Mesothelial cell of epicardium (in vitro differentiated cells): ENCODE measurements at places on chromosomes 7 and 10.

DNA sequence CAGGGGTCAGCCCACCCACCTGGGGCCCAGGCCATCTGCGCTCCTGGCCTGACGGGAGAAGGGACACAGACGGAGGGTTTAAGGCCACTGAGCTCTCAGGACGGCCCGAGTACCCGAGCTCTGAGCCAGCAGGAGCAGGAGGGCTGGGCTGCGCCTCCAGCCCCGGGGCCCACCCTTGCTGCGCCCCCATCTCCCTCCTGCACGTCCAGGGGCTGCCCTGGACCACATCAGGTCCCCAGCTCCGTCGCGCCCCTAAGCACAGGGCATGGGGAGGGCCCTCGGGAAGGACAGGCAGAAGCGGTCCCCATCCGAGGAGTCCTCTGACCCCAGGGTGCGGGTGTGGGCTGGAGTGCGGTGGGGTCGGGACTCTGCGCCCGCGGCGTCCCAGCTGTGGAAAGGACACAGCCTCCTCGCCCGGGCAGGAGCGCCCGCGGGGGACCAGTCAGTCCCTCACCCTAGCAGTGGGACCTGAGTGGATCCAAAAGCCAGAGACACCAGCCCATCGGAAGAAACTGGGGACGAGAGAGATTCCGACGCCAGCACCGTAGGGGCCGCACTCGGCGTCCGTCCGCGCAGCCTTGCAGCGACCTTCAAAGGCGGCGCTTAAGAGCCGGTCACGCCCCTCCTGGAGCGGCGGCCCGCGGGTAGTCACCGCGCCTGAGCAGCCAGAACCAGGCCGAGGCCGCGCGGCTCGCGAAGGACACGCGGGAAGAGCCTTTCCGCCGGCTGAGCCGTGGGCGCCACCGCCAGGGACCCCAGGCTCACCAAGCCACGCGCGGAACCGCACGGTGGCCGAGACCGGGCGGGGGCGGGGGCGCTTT lies 15.9 kb downstream of the CAMK2B start:
- H3K27ac ChIP-seq = no peak overlapping the region
- H3K36me3 ChIP-seq = no peaks in the 10 kb centered on the region
- H3K27me3 ChIP-seq = peaks cover 27% of the 10 kb centered on the region
- DNase-seq = peak; percentile 68

DNA sequence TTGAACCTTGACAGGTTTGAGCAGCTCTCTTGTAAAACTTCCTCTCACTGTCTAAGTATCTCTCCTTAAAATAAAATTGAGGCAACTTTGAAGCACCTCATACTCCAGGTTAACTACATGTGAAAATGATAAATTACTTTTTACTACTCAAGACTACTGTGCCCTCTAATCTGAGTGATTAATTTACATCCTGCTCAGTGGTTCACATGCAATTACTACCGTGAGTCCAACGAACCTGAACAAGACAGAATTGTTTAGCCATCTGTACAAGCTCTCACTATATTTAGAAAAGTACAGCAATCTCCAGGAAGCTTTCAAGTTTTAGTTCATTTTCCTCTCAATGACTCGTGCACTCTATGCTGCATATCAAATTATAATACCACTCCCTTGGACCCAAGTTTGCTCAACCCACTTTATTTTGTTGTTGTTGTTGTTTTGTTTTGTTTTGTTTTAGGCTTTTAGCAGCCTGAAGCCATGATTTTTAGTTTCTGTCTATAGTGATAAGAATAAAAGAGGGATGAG lies 21.2 kb downstream of the PDE1C start:
- H3K27me3 ChIP-seq = peaks cover 39% of the 10 kb centered on the region
- no peak overlapping the region for H3K27ac ChIP-seq
- H3K4me3 ChIP-seq = no peak overlapping the region
- no peak for DNase-seq

DNA sequence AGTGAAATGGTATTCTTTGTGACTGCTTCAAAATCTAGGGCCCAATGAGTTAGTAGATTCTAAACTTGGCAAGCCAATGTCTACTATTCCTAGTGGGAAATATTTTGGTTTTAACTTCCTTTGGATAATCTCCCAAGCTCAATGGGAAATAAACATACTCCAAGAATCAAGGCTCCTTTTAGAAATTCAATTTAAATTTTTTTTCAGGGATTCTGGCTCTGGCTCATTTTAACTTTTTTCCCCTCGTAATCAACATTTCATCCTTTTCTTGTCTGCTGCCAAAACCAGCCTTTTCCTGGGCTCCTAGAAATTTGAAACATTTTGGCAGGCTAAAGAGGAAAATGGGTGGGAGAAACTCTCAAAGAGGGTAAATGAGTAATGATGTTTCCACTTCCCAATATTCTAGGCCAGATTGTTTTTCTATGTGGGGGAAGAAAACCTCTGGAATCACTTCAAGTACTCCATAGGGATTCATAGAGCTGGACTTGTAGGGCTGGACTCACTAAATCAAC lies 85.6 kb upstream of the AGR3 start:
- H3K27ac ChIP-seq = peak overlapping the region; percentile 30
- no peaks in the 10 kb centered on the region for H3K36me3 ChIP-seq
- no peaks in the 10 kb centered on the region for H3K27me3 ChIP-seq
- no peak overlapping the region for H3K4me3 ChIP-seq

DNA sequence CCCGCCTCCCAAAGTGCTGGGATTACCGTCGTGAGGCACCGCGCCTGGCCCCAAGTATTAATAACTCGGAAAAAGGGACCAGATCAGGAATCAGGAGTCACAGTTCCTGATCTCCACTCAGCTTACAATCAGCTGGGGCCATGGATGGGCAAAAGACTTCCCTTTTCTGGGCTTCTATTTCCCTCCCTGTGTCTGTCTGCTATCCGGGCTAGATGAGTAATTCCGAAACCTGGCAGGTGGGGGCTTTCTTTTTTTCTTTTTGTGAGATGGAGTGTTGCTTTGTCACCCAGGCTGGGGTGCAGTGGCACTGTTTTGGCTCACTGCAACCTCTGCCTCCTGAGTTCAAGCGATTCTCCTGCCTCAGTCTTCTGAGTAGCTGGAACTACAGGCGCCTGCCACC lies 11.6 kb downstream of the RPS24 start:
- H3K36me3 ChIP-seq = peaks cover 4% of the 10 kb centered on the region
- H3K4me3 ChIP-seq = no peak overlapping the region
- H3K4me1 ChIP-seq = peaks cover 40% of the 10 kb centered on the region
- no peak for DNase-seq
- no peaks in the 10 kb centered on the region for H3K27me3 ChIP-seq

DNA sequence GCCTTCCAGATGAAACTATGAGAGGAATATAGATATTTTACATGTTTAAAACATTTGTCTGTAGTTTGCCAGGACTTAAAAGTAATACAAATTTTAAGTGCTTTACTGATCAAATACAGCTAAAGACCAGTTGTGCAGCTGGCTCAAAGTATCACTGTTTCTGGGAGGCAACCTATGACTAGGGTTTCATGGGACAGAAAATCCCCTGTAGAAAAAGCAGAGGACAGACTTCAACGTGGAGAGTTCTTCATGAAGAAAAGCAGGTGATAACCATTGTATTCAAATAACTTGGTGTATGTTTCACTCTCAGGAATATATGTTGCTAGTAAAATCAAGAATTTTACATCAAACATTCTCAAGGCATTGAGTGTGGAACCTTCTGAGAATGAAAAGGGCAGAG lies 40.9 kb downstream of the PTER start:
- DNase-seq = no peak
- H3K27me3 ChIP-seq = no peaks in the 10 kb centered on the region
- H3K4me1 ChIP-seq = peaks cover 4% of the 10 kb centered on the region
- H3K4me3 ChIP-seq = no peak overlapping the region
- no peaks in the 10 kb centered on the region for H3K36me3 ChIP-seq

- no peaks in the 10 kb centered on the region for H3K36me3 ChIP-seq
- H3K27ac ChIP-seq = no peak overlapping the region
- no peak overlapping the region for H3K4me3 ChIP-seq
- no peaks in the 10 kb centered on the region for H3K4me1 ChIP-seq
- no peak for DNase-seq
Observed at GRCh38 chr7:90180649-90181048, 26.4 kb downstream of the STEAP1 start.

DNA sequence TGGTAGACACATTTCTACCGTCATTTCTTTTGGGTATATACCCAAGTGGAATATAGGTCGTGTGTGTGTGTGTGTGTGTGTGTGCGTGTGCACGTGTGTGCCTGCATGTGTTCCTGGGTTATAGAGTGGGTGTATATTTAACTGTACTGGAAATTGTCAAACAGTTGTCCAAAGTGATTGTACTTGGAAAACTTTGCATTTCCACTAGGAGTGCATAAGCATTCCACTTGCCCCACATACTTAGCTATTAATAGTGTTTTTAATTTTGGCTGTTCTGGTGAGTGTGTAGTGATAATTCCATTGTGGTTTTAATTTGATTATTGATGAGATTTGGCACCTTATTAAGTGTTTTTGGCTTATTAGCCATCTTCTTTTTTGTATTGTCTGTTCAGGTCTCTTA lies 25.9 kb downstream of the TRUB1 start:
- no peak for DNase-seq
- H3K36me3 ChIP-seq = peaks cover 52% of the 10 kb centered on the region
- H3K27me3 ChIP-seq = no peaks in the 10 kb centered on the region
- H3K4me3 ChIP-seq = no peak overlapping the region

GRCh38 chr7:29276199-29276598 lies 81.6 kb downstream of the CHN2 start:
- peaks cover 56% of the 10 kb centered on the region for H3K27me3 ChIP-seq
- no peak overlapping the region for H3K4me3 ChIP-seq
- peaks cover 10% of the 10 kb centered on the region for H3K4me1 ChIP-seq
- H3K27ac ChIP-seq = no peak overlapping the region
- no peak for DNase-seq
- no peaks in the 10 kb centered on the region for H3K36me3 ChIP-seq

- no peak overlapping the region for H3K27ac ChIP-seq
- H3K4me1 ChIP-seq = no peaks in the 10 kb centered on the region
- peaks cover 16% of the 10 kb centered on the region for H3K27me3 ChIP-seq
- no peak for DNase-seq
- no peak overlapping the region for H3K4me3 ChIP-seq
Observed at GRCh38 chr7:49714182-49714581, 59.3 kb upstream of the VWC2 start.

DNA sequence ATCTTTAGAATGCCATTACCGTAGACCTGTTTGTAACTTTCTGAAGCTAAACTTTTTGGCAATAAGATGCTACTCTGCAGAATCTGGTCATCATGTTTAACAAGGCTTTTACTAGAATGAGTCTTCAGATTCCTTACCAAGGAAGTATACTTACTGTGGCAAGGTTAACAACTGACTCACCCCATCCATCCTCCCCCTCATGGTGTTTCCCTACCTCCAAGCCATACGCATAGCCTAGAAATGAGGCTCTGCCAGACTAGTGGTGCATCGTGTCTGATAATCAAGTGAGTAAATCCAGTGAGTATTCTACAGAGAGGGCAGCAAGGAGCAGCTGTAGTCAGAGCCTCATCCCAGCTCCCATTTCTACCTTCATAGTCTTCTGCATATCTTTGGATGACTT lies 223.6 kb downstream of the IPMK start:
- H3K36me3 ChIP-seq = no peaks in the 10 kb centered on the region
- DNase-seq = no peak
- no peaks in the 10 kb centered on the region for H3K27me3 ChIP-seq
- no peak overlapping the region for H3K27ac ChIP-seq
- H3K4me3 ChIP-seq = no peak overlapping the region

DNA sequence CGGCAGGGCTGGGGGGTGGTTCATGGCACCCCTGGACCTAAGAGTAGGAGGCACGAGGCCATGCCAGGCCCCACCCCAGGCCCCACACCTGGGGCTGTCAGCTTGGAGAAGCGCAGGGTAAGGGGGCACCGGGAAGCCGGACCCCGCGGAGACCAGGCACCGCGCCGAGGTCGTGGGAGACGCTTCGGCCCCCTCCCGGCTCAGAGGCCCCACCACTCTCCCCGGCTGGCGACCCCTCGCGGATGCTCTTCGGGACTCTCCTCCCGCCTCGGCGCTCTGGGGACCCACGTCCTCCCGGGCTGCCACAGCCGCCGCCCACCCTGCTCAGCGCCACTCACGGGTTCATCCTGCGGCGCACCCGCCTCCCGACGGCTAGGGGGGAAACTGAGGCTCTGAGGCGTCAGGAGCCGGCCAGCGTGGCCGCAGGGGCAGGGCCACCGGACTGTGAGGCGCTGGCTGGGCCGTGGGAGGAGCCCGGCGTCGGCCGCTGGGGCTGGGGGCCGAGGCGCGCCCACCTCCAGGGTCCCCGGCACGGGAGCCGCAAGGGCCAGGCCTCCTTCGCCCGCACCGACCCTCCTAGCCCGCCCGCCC lies 25.9 kb downstream of the PDGFA start:
- no peak overlapping the region for H3K27ac ChIP-seq
- H3K36me3 ChIP-seq = peaks cover 17% of the 10 kb centered on the region
- peaks cover 38% of the 10 kb centered on the region for H3K4me1 ChIP-seq
- DNase-seq = no peak
- H3K4me3 ChIP-seq = no peak overlapping the region
- H3K27me3 ChIP-seq = no peaks in the 10 kb centered on the region

DNA sequence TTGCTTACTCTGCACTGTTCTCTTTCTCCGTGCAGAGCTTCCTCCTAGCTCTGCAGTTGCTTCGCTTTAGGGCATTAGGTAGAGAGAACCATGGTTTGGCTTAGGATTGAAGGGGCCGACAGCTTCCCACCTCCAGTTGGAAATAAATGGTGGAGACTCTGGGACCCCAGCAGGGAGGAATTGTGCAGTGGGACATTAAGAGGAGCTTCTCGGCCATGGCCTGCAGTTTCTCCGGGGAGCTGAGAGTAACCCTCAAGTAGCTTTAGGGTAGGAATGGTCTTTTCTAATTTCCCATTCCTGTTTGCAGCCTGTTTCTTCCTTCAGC lies 1.2 kb downstream of the SUFU start:
- H3K4me3 ChIP-seq = no peak overlapping the region
- peaks cover 9% of the 10 kb centered on the region for H3K36me3 ChIP-seq
- no peak for DNase-seq
- H3K4me1 ChIP-seq = peaks cover 21% of the 10 kb centered on the region

DNA sequence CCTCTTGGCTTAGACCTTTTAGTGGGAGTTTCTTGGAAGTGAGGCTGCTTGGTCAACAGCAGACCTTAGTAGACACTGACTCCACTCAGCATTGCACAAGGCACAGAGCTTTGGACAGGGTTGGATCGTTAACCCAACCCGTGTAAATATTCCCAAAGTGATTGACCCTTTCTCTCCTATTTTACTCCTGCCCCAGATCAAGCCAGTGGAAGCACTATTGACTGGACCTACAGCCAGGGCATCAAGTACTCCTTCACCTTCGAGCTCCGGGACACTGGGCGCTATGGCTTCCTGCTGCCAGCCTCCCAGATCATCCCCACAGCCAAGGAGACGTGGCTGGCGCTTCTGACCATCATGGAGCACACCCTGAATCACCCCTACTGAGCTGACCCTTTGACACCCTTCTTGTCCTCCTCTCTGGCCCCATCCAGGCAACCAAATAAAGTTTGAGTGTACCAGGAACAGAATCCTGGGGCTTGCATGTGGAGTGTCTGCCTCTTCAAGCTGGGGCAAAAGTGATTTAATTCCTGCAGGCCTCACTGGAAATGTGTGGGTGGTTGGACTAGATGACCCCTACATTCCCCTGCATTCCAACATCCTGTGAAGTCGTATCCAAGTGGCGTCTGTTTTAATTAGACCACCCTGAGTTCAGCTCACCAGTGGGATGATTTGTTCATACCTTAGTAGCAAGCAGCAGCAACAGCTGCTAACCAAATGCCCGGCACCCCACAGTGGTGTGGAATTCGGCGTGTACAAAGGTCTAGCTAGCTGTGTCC lies 7.5 kb downstream of the CPA1 start:
- no peaks in the 10 kb centered on the region for H3K27me3 ChIP-seq
- H3K4me3 ChIP-seq = no peak overlapping the region
- peaks cover 19% of the 10 kb centered on the region for H3K4me1 ChIP-seq
- H3K36me3 ChIP-seq = peaks cover 2% of the 10 kb centered on the region

GRCh38 chr7:74479961-74480829 lies 26.5 kb downstream of the GTF2IRD1 start:
- H3K27ac ChIP-seq = peak overlapping the region; percentile 95
- DNase-seq = peak; percentile 59
- peaks cover 76% of the 10 kb centered on the region for H3K4me1 ChIP-seq
- H3K4me3 ChIP-seq = peak overlapping the region; percentile 45
